ENCODE measurements at places on chromosomes 12 and 14. TPM values are rescaled to one million over a fixed set of nuclear protein-coding genes. Genes with fewer than 3 reads are reported as not detected.

The C12orf56 gene
- polyA plus RNA-seq: 1.2 TPM

GRCh38 chr14:63192085-63192484 is 12.2 kb upstream of the RHOJ start:
- DNase-seq: peak; percentile 28

DNA sequence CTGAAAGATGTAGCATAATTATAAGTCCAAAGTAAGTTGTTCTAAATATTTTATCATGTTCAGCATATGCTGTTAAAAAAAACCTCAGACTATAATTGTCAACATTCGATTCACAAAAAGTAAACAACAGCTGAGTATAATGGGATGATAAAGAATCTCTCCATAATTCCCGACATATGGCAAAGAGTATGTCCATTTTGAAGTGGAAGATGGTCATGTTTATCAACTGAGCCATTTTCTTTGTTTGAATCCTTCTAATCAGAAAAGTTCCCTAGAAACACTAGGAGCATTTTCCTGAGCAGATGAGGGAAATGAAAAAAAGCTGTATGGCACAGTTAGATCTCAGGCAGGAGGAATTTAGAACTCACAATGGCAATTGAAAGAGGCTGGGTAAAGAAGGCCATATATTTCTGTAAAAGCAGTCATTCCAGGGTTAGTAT is 192.1 kb upstream of the AMIGO2 start:
- no peak for DNase-seq

- no peak for DNase-seq
Measured at GRCh38 chr12:98274430-98275130, 240.8 kb upstream of the TMPO start.

The CFAP54 gene
- 0.20 TPM for polyA plus RNA-seq

The FLVCR2 gene
- 14.1 TPM for polyA plus RNA-seq

The HOXC6 gene
- 14.7 TPM for polyA plus RNA-seq

All from muscle of leg (tissue), 16 donors.